Daoy (cell line): ENCODE measurements at places on chromosomes 6 and 20. TPM values are rescaled to one million over a fixed set of nuclear protein-coding genes. Genes with fewer than 3 reads are reported as not detected.
A peak's percentile ranks its signal among the peaks of the same experiment; 100 is the strongest.

DNA sequence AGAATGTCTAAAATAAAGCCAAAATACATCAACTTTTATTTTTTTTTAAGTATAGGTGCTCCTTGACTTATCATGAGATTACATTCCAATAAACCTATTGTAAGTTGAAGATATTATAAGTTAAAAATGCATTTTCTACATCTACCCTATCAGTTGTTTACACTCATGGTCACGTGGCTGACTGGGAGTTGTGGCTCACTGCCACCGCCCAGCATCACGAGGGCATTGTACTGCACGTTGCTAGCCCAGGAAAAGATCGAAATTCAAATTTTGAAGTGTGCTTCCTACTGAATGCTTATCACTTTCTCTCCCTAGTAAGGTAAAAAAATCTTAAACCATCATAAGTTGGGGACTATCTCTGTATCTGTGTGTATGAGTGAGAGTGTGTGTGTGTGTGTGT is 126.6 kb upstream of the RIN2 start:
- DNase-seq = no peak

The ECT2L gene
- total RNA-seq = not detected in 2 replicates

The SRMS gene
- total RNA-seq = not detected in 2 replicates

The PPP1R11 gene
- 77.2 and 79.0 TPM in 2 replicates for total RNA-seq

DNA sequence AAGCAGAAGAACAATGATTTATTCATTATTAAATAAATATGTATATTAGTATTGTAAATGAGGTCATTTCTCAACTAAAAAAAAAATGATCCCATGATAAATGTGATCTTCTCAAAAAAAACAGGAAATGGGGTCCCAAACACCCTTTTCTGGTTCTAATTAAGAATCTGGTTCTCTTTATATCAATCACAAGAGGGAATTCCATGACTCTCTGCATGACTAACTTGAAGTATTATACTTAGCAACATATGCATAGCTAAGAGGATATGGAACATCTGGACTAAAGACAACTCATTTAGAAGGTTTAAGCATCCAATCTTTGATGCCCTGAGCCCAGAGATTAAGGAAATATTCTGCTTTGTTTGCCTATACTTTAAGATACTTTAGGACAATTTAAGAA is 89.7 kb upstream of the EMILIN3 start:
- DNase-seq = no peak

DNA sequence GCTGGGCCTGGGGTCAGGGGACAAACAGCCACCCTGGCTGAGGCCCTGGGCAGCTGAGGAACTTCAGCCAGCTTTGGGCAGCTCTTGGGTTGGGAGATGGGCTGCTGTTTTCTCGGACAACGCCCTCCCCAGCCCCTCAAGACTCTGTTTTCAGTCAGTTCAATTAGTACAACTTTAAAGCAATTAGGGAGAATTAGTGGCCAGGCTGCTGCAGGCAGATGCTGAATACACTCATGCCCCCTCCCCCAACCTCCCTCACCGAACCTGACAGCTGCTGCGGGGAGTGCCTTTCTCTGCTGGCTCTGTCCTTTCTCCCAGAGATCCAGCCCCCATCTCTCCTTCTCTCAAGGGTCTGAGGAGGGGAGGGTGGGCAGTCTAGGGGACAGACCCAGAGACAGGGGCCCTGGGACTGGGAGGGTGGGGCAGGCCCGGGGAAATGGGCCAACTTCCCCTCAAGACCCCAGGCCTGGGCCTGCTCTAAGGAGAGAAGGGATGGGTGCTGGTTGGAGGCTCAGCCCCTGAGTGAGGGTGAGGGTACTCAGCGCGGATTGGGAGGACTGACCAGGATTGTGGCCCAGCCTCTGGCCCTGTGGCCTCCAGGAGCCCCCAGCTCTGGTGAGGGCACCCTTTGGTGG is 17.8 kb upstream of the MYT1 start:
- DNase-seq = no peak

The TCP11 gene
- total RNA-seq = 0.06 TPM in 1 of 2 replicates, not detected in the other

GRCh38 chr20:5100684-5101347 is 18.9 kb downstream of the PCNA start:
- DNase-seq = peak; percentile 65

GRCh38 chr6:100255701-100256100 is 209.0 kb downstream of the SIM1 start:
- DNase-seq = no peak

DNA sequence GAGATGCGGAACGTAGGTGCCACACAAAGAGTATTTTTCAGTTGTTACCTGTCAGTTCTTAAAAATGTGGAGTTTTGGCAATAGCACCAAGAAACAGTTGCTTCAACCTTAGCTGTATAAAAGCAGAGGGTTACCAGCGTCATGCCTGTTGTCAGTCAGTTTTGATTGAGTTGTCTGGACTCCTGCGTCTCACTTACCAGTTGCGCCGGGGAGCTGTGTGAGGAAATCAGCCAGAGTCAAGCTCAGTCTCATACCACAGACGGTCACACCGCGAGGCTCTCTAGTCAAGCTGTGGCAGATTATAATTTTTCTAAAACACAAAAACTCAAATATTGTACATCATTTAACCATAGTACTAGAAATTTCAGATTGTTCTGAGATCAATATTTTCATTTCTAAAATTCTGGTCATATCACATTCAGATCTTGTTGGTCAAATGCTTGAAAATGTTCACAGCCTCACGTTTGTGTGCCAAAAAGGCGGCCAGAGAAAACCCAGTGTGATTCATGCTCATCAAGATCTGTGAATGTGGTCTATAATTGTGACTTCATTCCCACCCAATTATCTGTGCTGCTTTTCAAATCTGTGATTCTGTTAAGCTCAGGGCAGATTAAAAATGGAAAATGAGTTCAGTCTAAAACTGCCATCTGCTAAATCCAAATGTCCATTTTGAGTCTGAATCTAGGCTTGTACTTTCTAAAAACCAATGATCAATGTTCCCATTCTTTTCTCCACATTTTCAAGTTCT is 37.5 kb downstream of the SASH1 start:
- peak; percentile 63 for DNase-seq

The DHX16 gene
- total RNA-seq = 59.9 and 87.0 TPM in 2 replicates

DNA sequence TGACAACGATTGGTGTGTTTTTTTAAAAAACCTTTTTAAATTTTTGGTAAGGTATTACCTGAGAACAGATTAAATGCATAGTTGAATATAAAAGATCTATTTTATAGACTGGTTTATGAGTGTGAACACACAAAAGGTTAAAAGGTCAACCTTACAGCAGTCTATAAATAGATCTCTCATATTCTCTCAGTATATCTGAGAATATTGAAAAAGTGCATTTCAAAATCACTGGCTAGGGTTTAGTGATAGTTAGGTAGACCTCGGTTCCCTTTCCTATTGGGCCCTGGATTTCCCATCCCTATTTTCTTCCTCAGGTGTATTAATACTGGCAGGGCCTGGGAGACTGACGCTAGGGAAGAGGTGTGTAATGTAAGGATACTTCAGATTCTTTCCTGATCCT is 723 bp upstream of the ZNF451 start:
- DNase-seq = no peak

- DNase-seq = no peak
Measured at GRCh38 chr6:73951183-73951582, 255.2 kb downstream of the CD109 start.

DNA sequence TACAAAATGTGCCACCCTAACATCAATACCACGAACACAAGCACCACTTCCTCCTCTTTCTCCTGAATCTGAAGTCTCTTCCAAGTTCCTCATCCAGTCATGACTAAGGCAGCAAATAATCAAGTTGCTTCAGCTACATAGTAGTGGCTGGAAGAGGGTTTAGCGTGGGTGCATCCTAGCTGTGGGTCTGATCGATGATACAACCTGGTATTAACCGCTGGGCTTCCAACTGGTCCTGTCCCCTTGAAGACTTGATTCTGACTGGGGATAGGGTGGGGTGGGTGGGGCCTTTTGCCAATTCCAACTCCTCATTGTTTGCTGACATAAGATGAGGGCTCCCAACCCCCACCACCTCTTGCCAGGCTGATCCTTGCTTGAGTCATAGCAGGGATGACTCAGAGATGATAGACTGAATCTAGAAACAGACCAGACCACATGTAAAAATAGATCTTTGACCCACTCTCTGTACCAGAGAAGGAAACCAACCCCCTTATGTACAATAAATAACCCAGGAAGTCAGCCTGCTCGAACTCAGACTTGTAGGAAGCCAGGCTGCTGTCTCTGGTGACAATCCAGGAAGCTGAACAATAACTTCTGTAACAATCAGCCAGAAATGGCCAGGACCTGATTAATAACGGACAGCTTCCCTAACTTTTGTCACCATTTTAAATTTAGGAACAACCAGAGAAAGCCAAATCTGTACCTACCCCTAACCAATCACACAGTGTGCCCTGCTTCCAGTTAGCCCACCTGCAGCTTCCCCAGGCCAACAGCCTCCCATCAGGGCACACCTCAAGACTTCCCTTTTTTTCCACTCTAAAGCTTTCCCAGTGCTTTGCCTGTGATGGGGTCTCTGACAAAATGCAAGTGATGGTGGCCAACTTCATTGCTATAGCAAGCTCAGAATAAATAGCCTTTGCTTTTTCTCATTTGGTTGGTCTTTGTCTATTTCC is 68.9 kb upstream of the FAM184A start:
- DNase-seq = peak; percentile 95

DNA sequence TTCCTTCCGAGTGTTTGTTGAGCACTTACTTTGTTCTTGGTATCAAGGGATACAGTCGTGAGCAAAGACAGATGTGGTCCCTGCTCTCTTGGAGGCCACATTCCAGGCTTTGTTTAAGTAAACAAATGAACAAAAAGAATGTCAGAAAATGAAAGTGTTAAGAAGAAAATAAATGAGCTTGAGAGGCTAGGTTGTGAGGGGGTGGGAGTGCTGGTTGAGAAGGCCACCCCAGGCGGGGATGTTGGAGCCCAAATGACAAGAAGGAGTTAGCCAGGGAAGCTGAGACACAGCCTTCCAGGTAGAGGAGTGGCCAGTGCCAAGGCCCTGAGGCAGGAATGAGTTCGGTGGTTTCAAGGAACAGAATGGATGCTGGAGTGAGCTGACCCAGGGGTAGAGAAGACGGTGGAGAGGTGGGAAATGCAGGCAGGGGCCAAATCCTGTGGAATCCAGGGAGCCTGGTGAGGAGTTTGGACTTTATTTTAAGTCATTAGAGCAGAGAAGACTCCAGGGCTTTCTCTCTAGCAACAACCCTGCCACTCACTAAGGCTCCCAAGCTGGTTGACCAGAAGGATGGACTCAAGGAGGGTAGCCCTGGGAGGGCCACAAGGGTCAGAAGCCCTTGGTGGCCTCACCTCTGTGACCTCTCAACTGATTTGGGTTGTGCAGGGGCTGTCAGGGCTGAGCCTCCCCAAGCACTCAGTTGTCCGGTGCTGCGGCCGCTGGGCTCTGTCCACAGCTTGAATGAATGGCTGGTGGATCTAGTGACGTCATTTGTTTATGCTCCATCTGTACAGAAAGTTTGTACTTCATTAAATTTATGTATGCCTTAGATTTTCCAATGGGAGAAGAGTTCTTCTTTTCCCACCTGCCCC is 66.0 kb upstream of the STX16 start:
- DNase-seq = no peak

- no peak for DNase-seq
Measured at GRCh38 chr6:144928847-144929246, 643.7 kb downstream of the UTRN start.

- no peak for DNase-seq
Measured at GRCh38 chr6:102774326-102774725, 1380.8 kb downstream of the GRIK2 start.
